ENCODE measurements at places on chromosomes 13 and 19.
A peak's percentile ranks its signal among the peaks of the same experiment; 100 is the strongest.

DNA sequence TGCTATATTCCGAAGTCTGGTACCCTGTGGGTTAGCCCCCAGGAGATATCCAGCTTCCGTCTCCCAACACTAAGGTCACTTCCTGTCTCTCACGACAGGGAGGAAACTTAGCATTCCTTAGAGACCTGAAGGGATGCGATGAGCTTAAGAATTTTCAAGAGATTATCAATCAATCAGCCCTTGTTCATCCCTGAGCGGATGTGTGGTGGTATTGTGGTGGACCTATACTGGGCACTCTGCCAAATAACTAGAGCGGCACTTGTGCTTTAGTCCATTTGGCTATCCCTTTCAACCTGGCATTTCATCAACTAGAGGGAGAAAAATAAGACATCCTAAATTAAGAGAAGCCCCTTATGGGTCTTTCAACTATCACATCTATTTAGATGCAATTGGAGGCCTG lies 30.9 kb upstream of the ZNF562 start:
- no peak for DNase-seq

GRCh38 chr13:45178349-45179162 lies 22.3 kb downstream of the KCTD4 start:
- DNase-seq, result no peak

- DNase-seq, result no peak
These were observed 204.0 kb upstream of the TSHZ3 start for GRCh38 chr19:31553112-31553845.

- DNase-seq, result no peak
These were observed 1851.1 kb downstream of the PCDH9 start for GRCh38 chr13:65378943-65379519.

DNA sequence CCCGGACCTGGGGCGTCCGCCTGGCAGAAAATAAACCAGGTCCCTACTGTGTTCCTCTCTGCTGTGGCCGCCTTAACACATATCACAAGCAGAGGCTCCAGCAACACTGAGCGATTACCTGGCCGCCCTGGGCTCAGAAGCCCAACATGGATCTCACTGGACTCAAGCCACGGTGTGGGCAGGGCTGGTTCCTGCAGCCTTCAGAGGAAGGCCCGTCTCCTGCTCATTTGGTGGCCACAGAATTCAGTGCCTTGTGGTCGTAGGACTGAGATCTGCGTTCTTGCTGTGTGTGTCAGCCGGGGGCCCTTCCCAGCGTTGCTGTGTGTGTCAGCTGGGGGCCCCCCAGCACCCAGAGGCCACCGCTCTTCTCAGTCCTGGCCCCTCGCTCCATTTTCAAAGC lies 30.2 kb downstream of the C2CD4C start:
- DNase-seq, result no peak

DNA sequence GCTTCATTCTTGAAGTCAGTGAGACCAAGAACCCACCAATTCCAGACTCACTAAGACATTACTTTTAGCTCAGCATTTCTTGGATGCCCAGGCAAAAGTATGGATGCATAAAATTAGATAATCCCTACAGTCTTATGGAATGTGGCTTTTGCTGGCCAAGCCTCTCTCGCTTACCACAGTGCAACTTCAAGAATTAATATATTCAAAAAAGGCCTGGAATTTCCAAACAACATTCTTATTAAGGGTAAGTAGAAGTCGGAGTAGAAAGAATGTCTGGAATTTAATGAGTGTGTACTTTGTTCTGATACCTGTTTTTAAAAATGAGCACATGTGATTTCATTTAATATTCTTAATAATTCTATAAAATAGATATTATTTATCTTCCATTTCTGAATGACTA lies 302.4 kb upstream of the TMTC4 start:
- DNase-seq, result no peak

DNA sequence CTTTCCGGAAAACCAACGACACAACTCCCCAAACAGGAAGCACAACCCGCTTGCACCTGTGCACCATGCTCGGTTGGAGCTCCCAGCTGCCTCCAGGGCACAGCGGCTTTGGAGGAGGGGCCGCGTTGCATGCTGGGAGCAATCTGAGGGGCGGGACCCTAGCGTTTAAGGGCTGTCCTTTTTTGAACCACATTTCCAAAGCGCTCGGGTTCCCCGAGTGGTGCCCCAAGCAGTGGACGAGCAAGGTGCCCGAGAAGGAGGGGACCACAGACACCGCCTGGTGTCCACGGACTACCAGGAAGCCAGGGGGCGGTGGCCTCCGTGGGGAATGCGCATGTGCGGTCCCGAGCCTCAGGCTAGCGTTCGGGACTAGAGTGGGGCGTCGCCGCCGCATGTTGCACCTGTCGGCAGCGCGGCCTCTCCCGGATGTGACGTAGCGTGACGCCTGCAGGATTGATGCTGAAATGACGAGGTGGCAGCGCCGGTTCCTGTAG lies 11.9 kb upstream of the ZNF57 start:
- no peak for DNase-seq

- DNase-seq, result no peak
These were observed 23.5 kb upstream of the EBPL start for GRCh38 chr13:49714757-49715156.

GRCh38 chr19:46715975-46716671 lies 791 bp downstream of the PRKD2 start:
- no peak for DNase-seq

DNA sequence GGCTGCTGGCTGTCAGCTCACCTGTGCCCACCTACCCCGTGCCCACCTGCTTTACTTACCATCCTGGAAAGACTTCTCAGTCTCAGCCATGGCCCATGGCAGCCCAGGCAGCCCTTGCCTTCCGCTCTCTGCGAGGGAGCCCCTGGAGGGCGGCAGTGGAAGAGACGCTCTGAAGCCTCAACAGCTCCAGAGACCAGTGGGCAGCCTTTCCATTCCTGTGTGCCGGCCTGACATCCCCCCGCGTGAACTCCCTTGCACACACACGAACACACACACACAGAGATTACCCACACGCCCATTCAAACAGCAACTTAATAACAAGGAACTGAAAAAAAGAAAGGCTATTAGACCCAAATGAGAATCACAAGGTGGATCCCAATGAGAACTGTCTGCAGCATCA lies 14.2 kb upstream of the RASA3 start:
- no peak for DNase-seq

GRCh38 chr13:93004919-93005318 lies 221.7 kb upstream of the GPC6 start:
- no peak for DNase-seq

DNA sequence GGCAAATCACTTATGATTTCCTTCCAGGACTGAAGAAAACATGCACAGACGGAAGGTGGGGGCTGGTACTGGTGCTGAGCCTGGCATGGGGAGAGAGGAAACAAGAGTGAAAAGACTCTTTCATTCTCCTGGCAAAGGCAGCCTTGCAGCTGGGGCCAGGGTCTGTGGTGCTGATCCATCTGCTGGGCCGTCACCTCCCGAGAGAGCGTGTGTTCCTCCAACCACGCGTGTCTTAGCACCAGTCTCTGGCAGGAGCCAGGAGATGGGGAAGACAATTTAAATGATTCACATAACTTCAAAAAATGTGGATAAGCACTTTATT lies 23.9 kb upstream of the SPART start:
- no peak for DNase-seq

DNA sequence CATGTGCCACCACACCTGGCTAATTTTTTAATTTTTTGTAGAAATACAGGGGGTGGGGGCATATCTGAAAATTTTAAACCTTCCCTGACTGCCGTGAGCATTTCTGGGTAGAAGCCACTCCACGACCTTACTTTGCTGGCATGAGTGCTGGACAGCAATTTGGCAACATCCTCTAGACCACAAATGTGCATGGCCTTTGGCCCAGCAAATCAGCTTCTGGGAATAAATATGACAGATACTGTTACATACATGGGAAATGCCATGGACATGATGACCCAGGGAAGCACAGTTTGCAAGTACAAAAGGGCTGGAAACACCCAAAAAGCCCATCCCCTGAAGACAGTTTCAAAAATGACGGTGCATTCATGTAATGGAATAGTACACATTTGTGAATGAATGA lies 3.2 kb upstream of the PVR start:
- DNase-seq, result peak; percentile 85

All from fibroblast of gingiva (primary cell).